ENCODE measurements at places on chromosomes 7 and 10.
A peak's percentile ranks its signal among the peaks of the same experiment; 100 is the strongest.

DNA sequence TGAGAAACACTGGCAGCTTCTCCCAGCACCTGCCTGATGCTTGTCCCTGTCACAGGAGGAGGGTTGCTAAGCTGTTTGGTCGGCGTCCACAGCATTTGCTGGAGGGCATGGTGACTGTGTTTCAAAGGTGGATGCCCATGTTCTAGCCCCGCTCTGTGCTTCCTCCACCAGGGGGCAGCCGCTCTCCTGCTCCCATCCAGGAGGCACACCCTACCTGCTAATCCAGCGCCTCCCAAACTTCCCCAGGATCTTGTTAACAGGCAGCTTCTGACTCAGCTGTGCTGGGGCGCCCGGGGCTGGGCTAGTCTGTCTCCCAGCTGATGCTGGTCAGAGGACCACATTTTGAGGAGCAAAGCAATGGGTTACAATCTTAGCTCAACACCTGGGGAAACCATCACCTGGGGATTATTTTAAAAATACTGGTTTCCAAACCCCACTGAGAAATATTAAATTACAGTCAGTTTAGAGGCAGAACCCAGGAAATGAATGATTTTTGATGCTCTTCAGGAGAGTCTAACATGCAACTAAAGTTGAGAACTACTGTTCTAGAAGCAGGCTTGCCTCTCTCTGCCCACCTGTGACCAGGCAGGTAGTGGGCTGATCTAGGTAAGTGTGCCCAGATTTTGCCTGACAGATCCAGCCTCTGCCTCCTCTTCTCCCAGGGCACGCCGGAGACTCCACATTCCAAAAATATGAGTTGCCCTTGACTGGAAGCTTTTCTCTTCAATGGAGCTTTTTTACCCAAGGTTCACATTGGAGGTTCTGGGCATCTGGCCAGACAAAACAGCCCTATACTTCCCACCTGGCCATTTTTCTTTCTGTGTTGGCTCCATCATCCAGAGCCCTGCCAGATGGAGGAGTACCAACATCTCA is 92.7 kb upstream of the GPR26 start:
- DNase-seq: no peak

- no peak for DNase-seq
These were observed 461 bp upstream of the WIPF3 start for GRCh38 chr7:29805886-29806207.

DNA sequence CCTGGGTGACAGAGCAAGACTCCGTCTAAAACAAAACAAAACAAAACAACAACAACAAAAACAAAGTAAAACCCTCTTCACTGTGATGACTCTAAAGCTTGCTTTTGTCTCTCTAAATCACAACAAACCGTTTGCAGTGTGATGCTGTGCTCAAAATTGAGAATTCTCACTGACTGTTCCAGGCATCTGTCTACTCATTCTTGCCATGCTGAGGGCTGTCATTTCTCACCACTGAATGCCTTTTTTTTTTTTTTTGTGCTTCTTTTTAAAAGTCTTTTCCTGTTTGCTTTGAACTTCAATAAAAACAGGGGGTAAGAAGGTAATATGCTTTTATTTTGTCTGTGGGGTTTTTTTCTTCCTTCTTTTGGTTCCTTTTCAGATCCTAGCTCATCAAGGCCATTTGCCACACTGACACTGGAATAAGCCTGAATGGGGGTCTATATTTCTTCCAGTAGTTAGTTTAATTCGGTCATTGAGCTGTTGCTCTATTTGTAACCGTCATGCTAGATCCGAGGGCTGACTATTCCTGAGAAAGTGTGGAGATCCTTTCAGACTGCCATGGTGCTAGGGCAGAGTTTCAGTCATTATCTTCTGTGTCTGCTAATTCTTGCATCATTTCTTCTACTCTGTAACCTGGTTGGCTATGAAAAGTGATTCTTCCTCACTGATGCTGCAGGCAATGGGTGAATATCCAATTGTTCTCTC is 10.6 kb downstream of the FAS start:
- no peak for DNase-seq

- DNase-seq: peak; percentile 42
These were observed 23.5 kb downstream of the BLVRA start for GRCh38 chr7:43781726-43782607.

GRCh38 chr10:69490876-69491275 is 39.6 kb downstream of the TSPAN15 start:
- DNase-seq: no peak

GRCh38 chr10:119233821-119234220 is 26.4 kb downstream of the GRK5 start:
- DNase-seq: no peak

DNA sequence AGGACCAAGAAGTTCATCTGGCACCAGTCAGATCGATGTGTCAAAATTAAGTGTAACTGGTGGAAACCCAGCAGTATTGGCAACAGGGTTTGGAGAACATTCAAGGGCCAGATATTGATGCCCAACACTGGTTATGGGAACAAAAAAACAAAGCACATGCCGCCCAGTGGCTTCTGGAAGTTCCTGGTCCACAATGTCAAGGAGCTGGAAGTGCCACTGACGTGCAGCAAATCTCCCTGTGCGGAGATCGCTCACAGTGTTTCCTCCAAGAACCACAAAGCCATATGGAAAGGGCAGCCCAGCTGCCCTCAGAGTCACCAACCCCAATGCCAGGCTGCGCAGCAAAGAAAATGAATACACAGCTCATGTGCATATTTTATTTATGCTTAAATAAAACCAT is 10.1 kb upstream of the C7orf33 start:
- DNase-seq: no peak

DNA sequence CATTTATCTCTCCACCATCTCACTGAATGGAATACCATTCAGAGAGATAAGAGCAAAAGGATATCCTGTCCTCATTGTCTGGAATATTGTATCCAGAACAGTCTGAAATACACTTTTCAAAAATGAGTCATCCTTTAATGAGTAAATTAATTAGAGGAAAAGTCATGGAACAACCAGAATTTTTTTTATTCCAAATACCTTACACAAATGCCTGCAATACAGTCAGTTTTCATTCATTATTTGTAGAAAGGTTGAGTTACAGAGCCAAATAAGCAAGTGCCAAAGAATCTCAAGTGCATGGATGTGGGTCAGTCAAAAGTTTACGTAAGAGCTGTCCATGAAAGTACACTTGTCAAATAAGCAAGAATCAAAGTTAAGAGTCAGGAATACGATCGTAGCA is 482.6 kb downstream of the IPMK start:
- no peak for DNase-seq

- DNase-seq: no peak
These were observed 31.4 kb downstream of the PALS2 start for GRCh38 chr7:24604630-24605029.

DNA sequence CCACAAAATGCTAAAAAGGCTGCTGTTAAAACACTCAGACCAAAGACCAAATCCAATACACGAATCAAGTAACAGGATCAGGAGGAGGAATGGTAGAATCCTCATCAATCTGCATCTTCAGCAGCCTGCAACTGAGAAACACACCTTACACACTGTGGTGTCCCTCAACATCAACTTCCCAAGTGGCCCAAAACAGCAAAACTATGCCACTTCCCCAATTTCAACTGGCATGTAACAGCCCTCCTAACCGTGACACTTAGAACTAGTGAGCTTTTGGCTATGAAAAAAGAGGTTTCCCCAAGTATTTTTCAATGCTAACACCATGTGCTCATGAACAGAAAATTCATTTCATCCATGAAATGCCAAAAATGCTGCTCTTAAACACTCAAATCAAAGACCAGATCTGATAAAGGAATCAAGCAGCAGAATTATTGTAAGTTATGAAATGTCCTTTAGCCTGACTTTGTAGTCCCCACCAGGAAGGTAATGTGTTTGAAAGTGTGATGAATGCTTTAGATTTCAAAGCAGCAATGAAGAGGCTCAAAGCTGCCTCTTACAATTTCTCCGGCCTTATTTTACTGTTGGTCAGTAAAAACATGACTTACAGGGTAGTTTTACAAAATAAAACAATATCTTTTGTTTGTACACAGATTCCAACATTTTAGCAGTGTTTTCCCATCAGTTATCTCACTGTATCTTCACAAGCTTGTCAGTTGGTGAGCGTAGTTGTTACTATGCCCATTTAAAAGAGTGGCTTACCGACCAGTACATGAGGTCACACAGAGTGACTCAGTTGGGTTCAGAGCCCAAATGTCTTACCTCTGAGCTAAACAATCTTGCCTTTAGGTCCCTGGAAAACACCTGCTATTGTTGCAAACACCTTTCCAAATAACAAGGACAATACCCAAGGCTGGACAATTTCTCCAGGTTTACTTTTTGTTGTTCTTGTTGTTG is 65.7 kb upstream of the ASAH2 start:
- no peak for DNase-seq

DNA sequence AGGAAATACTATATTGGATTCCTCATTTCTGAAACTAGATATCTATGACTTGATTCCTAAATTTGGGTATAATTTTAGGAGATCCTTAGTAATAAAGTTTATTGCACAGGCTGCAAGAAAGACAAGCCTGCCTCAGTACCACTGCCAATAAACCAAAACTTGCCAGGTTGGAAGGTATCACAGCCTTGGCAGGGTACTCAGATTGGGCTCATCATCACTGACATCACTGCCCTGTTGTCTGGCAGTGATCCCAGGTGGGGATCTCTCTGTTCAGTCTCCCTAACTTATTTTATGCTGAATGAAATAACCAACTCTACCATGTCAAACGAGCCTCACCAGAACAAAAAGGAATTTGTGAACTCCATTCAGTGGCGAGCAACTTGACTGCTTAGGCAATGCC is 18.8 kb downstream of the FIGNL1 start:
- DNase-seq: no peak

DNA sequence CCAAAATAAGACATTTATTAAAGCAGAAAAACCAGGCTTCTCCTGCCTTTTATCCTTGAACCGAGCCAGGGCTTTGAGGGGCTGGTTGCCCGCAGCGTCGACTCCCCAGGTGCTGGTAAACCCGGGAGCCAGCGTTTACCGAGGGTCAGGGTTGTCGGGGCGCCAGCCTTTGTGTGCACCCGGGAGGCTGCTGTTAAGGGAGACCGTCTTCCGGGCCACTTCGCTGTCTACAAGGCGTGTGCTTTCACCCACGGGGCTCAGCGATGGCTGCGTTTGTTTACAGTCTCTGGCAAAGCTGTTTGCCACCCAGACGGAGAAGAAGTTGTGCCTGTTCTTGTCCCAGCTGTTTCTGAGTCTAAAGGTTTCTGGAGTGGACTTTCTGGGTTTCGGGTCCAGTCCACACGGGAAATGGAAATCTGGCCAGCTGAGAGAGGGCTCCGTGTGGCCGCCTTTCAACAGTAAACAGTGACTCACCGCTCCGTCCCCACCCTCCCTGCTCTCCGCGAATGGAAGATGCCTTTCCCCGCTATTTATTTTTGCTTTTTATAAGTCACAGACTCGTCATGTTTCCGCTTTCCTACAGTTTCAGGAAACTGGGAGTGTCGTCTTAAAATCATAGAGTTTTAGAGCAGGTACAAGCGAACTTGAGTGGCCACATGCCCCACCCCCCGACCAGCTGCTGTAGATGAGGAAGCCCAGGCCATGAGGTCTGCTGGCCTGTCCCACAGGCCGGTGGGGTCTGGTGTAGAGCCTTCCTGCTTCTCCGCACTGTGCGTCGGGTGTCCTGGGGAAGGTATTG is 2.2 kb downstream of the MAFK start:
- DNase-seq: peak; percentile 88

DNA sequence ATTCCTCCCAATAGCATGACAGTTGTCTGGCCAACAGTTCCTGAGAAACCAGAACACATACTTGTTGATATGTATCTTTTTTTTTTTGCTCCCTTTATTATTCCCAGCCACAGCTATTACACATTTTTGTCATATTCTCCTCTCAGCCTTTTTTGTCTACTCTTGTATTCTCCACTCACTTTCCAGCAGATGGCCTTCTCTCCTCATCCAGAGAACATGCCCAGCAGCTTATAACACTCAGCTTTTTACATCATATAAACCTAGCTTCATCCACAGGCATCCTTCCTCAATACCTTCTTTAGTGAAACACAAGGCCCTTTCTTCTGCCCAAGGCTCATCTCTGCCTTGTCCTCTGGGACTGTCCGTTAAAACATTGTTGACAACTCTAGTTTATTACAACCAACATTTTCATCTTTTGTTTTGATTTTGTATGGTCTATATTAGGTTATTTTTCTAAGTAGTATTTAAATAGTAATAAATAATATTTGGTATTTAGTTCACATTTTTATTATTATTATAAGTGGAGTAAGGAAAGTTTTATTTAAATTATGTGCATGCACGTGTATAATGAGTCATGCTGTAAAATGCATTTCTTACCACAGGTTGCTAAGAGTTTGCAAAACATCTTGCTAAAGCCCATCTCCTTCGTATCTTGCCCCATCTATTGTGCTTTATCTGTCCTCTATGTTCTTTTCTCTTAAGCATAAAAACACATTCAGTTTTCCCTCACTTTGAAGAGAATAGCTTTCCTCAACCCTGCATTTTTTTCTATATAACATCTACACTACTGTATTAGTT is 101.5 kb downstream of the ORC5 start:
- DNase-seq: no peak

GRCh38 chr10:61120805-61121204 is 176.8 kb upstream of the RHOBTB1 start:
- DNase-seq: no peak

DNA sequence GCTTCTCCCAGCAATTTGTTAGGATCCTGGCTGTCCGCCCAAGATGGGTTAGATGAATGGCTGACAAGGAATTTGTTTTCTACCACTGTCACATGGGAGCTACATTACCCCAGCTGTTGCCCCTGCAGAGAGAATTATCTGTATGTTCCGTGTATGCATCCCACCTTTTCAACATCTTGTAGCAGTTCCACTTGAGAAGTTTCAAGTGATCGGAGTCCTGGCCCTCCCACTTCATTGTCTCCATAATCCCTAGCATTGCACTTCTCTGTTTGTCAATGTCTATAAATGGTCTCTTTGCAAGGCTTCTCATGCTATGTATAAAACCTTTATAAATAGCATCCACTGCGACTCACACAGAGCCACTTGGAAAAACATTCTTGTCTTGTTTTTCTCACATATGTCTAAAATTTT is 972.5 kb downstream of the CNTNAP2 start:
- no peak for DNase-seq

DNA sequence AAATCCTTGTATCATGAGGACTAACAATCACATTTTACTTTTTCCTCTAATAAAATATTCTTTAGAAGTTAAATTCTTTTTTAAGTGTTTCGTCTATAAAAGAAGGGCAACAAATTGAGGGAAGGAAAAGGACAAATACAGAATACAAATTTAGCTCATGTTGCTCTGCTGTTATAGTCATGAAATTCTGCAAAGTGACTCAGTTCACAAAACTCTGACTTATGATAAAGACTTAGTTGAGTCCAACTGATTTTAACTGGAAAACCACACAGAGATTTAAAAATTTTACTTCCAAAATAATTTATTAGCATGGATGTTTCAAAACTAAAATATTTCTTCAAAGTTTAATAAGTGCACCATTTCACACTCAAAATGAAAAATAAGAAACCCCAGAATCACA is 75.0 kb upstream of the GPR22 start:
- DNase-seq: peak; percentile 59

DNA sequence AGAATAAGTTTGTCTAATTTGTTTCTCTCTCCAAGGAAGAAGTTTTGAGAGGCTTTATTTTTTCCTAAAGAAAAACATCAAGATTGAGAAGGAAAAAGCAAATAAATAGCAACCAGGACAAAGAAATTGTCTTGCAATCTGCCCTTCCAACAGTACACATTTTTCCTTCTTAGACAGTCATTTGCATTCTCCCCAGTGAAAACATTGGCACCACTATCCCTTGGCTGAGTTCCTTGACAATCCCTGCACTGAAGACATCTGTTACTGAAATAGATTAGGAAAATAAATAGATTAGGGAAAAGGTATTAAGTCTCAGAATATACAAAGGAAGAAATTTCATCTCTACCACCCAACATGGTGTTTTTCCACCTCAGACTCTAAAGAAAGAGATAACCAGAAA is 12.2 kb upstream of the TMEM243 start:
- no peak for DNase-seq

- DNase-seq: no peak
These were observed 319.4 kb upstream of the GALNT17 start for GRCh38 chr7:70812511-70812910.
